ENCODE measurements at places on chromosomes 2 and 18. TPM values are rescaled to one million over a fixed set of nuclear protein-coding genes. Genes with fewer than 3 reads are reported as not detected.
A peak's percentile ranks its signal among the peaks of the same experiment; 100 is the strongest.

- DNase-seq: no peak
Measured at GRCh38 chr2:240852671-240853314, 15.8 kb upstream of the AGXT start.

DNA sequence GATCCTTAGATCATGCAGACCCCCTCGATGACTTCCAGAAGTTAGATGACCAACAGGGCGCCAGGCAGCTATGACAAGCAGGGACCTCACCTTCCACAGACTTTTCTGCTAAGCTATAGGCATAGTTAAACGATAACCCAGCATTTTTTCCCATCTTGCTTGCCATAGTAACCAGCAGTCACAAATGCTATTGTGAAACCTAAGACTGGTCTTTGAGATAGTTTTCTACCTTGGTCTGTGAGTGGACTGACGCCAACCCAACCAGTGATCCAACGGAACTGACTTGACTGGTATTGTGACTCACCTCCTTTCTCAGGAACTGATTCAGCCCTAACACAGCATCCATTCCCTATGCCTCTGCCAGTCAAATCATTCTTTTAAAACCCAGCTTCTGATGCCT is 361.2 kb downstream of the LRRTM4 start:
- DNase-seq: no peak

DNA sequence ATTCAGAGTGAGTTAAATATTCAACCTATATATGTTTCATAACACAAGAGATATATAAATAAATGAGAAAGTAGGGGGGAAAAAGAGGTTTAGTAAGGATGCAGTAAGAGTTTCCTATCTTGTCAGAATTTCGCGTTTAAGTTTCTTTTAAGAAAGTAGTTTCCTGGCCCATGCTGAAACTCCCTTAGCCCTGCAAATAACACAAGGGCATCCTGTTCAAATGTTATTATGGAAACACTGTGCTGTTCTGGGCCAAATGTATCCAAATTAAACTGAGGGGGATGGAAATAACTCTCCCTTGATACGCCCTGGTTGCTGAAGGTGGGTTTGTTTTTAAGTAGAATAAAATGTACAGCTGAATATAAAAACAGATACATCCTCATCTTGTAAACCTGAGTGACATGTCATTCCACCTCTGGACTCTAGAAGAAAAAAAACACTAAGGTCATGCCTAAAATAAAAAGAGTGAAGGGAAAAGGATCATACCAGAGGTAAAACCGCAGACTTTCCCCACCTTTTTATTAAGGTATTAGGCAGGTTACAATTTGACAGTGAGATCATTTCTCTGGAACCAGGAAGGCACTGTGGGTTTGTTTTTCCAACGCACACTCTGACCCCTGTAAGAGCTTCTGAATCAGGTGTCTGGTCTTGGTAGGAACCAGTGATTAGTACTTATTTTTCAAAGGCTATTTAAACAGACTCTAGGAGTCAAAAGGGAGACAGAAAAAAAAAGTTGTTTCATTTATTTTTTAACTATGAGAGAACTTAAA is 16.7 kb downstream of the BCL2 start:
- no peak for DNase-seq

DNA sequence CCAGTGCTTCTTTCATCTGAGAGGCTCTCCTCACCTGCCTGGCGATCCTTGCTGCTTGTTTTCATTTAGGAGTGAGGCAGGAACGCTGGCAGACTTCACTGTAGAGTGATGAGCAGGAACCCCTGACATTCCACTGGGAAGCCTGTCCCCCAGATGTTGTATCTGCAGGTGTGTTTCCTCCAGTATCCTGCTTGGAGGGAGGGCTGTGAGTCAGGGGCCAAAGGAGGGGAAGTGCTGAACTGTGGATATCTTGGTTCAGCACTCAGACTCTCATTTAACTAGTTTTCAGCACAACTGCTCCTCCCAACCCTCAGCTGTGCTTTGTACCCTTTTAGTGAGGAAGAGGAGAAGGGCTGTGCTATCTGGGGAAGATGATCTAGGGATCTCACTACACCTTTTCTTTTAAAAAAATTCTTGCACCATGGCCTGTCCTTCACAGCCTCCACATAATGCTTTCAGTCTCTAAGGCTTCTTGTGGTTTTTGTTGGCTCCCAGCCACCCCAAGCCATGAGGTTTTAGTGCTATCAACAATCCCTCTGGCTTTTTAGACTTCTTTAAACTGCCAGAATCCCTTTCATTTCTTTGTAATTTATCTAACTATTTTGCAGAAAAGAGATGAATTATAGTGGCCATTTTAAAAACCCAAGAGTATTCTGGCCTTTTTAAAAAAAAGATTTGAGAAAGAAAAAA is 11.2 kb downstream of the ANKAR start:
- DNase-seq: no peak

The FBXO15 gene
- polyA plus RNA-seq: 2.5 TPM

The PROKR1 gene
- polyA plus RNA-seq: not detected

DNA sequence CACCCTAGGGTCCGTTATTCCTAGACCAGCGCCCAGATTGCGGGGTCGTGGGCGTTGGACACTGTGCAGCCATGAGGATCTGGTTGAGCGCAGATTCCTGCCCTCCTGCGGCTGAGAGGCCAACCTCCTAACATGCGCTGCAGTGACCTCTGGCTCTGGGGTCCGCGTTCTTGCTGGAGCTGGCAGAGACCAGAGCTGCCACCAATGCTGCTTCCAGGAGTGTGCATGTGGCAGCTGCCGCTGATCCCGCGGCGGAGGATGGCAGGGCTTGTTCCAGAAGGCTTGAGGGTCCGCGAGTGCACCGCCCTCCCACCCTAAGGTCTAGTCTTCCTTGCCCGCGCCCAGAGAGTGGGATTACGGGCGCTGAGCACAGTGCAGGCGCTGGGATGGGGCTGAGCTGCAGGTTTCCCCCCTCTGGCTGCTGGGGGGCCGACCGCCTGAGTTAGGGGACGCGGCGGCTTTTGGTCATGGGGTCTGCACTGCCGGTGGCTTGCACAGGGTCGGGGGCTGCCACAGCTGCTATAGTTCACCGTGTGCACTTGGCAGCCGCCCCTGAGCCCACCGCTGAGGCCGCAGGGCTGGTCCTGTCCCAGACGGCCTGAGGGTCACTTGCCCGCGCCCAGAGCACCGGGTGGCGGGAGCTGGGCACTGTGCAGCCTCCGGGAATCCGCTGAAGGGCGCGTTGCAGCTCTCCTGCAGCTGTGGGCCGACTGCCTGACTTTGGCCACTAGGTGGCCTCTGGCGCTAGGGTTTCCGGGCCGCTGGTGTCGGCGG is 145.9 kb downstream of the CCDC74A start:
- DNase-seq: peak; percentile 88

DNA sequence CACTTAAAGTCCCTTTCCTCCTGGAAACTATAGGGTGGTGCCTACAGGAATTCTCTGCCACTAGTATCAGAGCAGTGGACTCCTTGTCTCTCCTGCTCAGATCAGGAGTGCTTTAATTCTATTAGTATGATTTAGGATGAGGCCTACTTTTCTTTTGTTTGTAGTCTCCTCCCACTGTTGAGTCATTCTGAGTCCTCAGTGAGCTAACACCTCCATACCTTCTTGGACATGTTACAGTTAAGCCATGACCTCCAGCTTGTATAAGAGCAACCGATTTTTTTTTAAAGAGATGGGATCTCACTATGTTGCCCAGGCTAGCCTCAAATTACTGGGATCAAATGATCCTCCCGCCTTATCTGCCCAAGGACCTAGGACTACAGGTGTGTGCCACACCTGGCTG is 48.7 kb upstream of the OTOF start:
- no peak for DNase-seq

DNA sequence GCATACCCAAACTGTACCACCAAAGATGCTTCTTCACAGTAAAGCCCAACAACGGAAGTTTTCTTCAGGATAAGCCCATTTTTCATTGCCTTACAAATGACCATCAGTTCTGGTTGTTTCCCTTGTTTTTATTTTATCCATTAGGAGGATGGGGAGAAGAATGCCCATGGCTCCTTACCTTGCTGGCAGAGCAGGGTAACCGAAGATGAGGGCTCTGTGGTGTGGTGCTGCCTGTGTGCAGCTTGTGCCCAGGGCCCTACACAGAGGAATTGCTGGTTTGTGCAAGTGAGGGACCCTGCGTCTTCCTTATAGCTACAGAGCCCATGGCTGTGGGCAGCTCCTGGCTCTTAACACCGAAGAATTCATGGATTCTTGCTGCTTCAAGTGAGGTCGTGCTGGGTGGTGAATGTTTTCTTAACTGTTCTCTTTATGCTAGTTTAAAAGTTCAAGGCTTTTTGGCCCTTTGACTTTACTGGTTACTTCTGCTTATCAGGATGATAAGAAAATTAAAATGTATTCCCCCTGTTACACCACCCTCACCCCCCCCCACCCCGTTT is 110.6 kb downstream of the MAP4K4 start:
- no peak for DNase-seq

The MAPK4 gene
- polyA plus RNA-seq: 28.3 TPM

The SCN2A gene
- polyA plus RNA-seq: 3.2 TPM

DNA sequence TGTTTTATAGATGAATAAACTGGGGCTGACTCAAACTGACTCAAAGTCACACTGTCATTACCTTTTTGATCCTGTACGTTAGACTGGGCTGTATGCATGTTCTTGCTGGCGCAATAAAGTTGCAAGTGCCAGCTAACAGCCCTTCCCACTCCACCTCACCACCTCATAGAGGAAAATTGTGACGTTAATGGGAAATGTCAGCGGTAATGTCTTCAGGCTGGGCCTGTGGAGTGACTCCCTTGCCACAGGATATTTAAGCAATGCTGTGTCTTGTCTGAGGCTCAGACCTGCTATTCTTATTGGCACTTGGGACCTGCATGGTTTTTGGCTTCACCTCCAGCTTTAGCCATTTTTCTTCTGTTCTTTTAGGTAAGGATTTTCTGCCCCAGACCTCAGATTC is 25.2 kb upstream of the CASP10 start:
- no peak for DNase-seq

DNA sequence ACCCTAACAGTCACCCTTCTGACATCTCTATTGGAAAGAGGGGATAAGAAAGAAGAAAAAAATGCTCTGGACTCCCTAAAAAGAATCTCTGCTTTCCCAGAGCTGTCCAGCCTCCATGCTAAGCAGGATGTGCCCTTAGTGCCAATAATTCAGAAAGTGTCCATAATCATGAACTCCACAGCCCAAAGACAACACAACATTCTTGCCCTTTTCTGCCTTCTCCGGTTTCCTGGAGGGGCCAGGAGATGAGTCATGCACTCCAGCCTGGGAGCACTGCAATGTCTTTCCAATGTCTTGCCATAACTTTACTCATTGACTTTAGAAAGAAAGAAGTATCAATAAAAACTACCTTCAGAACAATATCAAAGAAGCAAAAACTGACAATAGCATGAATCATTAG is 44.0 kb downstream of the KLF7 start:
- DNase-seq: no peak

DNA sequence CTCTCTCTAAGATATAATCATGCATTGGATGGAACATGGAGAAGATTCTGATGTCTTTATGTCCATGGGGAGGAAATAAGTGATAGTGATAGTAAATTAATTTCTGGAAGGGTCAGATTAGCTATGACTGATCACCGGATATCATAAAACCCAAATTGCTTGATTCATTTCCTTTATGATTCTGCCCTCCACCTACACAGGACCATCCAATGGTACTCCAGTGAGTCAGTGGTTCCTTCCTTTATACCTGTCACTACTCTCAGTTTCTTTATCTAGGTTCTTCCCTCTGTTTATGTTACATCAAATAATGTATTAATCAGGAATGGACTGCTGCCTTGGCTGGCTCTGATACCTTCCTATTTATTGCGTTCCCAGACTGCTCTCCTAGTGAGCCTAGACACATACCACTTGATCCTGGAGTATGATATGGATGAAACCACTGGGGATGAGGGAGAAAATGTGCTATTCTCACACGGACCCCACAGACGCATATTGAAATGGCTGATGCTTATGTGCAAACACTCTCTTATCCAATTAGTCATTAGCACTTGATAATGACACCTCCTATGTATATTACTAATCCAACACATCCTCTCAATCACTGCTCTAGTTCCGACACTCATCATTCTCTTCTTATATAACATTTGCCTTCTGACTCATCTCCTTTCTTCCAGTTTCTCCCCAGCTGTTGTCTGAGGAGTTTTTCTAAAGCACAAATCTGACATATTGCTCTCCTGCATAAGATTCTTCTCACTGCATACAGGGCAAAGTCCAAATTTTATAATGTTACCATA is 315.6 kb downstream of the INSIG2 start:
- no peak for DNase-seq

DNA sequence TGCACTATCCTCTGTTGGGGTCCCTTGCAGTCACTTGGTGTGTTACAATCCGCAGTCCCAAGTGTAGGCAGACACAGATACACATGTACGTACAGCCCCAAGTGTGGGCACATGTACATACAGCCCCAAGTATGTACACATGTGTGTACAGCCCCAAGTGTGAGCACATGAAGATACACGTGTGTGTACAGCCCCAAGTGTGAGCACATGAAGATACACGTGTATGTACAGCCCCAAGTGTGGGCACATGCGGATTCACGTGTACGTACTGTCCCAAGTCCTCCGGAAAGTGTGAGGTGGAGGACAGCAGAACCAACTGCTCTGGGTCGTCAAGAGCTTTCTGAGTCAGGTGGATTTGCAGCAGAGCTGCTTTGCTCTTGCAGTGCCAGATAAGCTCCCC is 440.0 kb downstream of the ZNF516 start:
- no peak for DNase-seq

- peak; percentile 28 for DNase-seq
Measured at GRCh38 chr2:97728091-97728731, 14.8 kb downstream of the ZAP70 start.

GRCh38 chr2:40321822-40322221 is 130.1 kb downstream of the SLC8A1 start:
- DNase-seq: no peak

- DNase-seq: peak; percentile 4
Measured at GRCh38 chr2:38778687-38779082, 675 bp downstream of the GEMIN6 start.

The POTEJ gene
- not detected for polyA plus RNA-seq

GRCh38 chr2:33617401-33617800 is 18.3 kb upstream of the FAM98A start:
- DNase-seq: no peak

GRCh38 chr2:233976087-233976486 is 58.9 kb downstream of the TRPM8 start:
- no peak for DNase-seq

DNA sequence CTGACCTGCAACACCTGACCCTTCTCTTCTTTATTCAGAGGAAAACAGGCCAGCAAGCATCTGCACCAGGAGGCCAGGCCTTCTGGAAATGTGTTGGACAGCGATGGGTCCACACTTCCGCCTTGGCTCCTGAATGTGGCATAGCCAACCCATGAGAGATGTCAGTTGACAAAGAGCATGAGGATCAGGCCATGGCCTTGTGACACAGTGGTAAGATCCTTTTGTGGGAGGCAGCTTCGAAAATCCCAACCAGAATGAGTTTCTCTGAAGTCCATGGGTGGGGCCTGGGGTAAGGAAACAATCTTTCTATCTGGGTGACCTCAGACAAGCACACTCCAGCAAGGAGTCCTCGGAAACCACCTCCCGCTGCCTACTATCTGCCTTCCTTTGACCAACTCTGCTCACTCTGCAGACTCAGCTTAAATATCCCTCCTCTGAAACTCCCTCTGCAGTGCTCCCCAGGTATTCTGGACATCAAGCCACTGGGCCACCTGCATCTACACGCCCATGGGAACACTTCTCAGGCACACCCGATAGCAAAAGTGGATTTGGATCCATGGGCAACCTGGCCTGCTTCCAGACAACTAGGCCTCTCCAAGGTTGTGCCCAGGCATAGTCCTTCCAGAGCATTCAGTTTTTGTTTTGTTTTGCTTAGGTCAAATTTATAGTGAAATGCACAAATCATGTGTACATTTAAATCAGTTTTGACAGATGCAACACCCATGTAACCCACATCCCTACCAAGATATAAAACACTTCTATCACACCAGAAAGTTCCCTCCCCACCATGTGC is 3.6 kb upstream of the SH2D6 start:
- no peak for DNase-seq

Data from brain (organoid and tissue), 16 donors.